ENCODE measurements at places on chromosomes 6 and 20.

DNA sequence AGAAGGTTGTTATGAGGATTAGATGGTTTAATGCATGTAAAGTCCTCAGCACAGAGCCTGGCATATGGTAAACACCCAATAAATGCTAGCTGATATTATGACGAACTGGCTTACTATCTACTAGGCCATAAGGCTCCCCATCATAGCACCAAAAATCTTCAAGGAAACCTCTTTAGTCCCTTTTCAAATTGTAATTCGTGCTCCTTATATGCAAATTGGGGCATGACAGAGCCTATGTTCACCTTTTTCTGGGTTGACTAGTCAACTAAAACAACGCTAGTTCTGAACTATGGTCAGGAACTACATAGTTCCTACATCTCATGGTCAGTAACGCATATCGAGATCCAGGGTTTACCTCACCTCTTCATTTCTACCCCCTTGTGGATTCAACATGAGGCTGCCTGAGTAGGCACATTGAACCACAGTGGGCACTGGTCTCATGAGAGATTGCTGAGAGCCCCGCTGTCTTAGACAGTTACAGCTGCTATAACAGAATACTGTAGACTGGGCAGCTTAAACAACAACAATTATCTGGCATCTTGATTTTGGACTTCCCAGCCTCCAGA is 97.2 kb upstream of the TNFAIP3 start:
- no peak for DNase-seq

DNA sequence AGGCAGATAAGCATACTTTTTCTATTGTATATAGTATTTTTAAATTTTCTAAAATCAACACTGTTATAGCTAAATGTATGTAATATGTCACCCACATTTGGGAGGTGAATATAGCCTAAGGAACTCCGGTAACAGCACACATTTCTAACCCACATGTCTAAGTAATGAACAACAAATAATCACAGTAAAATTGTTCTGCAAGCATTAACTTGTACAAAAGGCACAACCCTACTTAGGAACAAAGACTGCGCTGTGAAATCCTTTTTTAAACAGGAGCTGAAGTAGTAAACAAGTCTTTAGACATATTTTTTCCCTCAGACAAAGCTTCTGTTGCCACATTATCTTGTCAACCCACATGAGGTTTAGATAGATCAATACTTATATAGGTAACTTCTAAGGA is 872.4 kb upstream of the SLC35B3 start:
- DNase-seq = no peak

DNA sequence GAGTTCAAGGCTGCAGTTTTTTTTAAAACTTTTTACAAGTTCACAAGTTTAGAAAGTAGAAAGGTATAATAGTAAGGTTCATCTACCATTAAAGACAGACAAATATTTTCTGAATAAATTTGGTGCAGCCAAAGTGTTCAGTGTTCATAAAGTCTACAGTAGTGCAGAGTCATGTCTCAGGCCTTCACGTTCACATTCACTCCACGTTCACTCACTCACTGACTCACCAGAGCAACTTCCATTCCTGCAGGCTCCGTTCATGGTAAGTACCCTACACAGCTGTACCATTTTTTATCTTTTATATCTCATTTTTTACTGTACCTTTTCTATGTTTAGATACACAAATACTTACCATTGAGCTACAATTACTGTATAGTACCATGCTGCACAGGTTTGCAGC is 67.6 kb downstream of the B4GALT5 start:
- no peak for DNase-seq

DNA sequence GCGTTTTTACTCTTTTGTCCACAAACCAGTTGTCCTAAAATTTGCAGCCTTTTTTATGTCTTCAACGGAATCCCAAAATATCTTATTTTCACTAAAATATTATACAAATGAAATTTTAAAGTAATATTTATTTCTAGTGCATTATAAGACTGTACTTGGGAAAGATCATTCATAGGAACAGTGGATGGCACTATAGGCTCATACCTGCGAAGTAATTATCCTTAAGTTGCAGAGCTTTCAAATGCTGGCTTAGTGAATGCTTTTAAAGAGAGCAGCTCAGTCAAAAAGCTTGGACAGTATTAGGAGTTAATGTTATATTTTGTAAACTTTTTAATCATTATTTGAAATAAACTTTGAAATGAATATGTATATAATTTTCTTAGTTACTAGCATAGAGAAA is 254.9 kb downstream of the CDKAL1 start:
- no peak for DNase-seq

DNA sequence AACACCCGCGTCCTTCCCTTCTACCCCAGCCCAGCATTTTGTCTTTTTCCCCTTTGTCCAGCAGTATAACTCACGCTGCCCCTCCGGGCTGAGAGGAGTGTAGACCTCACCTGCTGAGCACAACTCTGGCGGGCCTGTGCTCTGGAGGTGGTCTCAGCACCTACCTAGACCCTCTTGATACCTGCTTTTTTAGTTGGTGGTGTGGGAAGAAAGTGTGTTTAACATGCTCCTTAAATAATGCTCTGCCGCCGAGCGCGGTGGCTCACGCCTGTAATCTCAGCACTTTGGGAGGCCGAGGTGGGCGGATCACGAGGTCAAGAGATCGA is 1.4 kb upstream of the TRIM26 start:
- DNase-seq = no peak

DNA sequence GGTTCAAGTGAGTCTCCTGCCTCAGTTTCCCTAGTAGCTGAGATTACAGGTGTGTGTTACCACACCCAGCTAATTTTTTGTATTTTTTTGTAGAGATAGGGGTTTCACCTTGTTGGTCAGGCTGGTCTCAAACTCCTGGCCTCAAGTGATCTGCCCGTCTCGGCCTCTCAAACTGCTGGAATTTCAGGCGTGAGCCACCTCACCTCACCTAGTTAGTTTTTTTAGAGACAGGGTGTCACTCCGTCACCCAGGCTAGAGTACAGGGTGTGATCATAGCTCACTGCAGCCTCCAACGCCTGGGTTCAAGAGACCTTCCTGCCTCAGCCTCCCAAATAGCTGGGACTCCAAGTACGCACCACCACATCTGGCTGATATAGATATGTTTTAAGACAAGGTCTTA is 22.9 kb downstream of the SYTL3 start:
- DNase-seq = no peak

- DNase-seq = no peak
Measured at GRCh38 chr6:116267836-116268588, 11.7 kb downstream of the TSPYL1 start.

- no peak for DNase-seq
Measured at GRCh38 chr20:12113468-12114371, 196.0 kb downstream of the BTBD3 start.

GRCh38 chr6:159919011-159919511 is 28.3 kb downstream of the MAS1 start:
- no peak for DNase-seq

DNA sequence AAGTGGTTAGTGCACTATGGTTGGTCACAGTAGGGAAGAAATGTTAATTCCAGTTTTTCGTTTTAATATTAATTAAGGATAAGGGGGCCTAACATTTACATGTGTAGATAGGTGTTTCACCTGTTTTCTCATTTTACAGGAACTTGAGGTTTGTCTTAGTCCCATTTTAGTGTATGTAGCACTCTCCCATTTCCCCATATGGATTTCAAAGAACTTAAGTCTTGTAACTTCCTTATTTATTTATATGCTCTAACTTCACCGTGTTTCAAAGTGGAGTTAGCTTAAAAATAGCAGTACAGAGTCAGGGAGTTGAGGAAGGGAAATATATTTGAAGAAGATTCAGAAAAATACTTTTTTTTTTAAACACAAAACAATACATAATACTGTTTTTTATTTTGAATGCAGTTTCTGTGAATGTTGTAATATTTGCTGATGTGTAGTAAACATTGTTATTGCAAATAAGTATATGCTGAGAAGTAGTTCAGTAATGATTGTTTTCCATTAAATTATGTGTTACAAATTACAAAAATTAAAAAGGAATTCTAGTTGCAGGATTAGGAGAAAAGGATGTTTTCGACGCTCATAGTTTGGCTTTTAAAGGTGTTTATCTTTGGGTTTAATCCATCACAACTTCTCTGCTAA is 3.5 kb downstream of the SCAF8 start:
- DNase-seq = no peak

DNA sequence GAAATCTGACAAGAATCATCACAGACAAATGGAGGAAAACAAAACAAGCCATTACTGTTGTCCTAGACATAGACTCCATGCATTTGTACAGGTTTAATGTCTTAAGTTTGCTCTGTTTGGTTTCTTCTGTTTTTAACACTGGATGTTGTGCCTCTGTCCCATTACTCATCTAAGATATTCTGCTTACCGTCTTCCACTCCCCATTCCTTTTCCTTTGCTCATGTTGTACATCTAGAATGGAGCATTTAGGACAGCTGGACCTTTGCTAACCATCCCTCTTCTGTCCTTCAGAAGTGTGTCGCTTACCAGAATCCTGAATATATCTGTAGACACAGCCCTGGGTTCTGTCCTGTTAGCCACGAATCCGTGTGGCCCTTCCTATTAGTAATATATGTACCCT is 35.2 kb downstream of the RAB22A start:
- DNase-seq = no peak

- DNase-seq = no peak
Measured at GRCh38 chr6:69980624-69981023, 114.3 kb downstream of the COL19A1 start.

DNA sequence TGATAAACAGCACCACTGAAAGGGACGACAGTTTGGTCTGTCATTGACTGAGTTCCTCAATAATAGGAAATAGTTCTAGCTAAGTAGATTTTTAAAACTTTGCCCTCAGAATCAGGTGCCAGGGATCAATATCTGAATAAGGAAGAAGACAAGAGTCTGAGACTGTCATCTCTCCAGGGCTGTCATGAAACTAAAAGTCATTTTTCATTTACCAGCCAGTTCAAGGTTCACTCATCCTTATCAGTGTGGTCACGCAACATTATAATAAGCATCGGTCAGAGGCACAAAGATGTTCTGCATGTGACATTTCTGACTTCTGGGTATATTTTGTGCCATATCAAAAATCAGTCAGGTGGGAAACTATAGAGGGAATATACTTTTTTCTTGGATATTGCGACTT is 52.5 kb upstream of the E2F3 start:
- no peak for DNase-seq

DNA sequence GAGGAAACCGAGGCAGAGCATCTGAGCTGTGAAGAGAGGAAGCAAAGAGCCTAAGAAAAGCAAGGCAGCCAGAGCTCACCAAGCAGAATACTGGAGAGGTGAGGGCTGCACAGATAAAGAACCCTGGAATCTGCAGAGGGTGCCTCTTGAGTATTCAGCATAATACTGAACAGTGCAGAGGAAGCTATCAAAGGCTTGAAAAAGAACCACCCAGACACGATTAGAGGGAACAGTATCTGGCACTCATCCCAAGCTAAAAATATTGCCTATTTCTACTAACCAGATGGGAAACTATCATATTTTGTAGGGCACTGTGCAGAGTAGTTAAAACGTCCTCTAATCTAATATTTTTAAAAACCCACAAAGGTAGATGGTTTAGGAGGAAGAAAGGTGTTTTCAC is 41.8 kb upstream of the OPRM1 start:
- no peak for DNase-seq

DNA sequence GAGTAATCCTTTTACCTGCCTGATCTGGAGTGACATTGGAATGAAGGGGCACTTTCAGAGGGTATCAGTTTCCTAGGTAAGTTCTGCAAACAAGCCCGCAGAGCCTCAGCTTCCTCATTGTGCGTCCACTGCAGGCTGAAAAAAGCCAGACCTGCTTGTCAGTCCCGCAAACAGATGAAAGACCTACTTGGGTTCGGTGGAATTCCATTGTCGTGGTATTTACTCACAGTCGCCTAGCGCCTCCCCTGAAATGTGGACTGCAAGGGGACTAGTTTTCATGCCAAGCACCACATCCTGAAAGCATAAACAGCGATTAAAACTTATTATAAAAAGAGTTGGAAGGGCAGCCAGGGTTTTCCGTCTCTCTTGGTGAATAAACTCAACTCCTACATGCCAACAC is 121.5 kb downstream of the PAX1 start:
- DNase-seq = no peak

DNA sequence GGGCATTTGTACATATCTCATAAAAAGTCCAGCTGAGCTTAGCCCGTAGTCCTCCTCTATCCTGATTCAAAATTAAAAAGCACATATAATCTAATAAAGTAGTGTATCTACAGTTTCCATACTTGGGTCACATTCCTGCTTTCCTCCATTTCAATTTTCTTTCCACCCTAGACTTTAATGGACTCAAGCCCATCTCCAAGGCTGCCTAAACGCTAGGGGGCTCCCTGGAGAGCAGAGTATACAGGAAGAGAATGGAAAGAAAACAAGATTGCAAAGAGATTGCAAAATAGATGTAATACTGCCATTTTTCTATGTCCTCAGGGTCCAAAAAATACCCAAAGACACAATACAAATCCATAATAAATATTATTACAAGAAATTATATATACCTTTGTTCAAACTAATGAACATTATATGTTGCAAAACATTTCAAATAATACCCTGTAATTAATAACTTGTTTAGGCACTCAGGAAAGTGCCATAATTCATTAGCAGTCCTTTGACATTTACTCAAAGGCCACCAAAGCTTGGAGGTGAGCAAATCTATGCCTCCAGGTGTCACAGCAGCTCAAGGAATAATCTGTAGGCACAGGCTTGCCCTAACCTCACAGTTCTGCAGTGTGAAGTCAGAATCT is 2.4 kb upstream of the MCM3 start:
- peak; percentile 80 for DNase-seq

DNA sequence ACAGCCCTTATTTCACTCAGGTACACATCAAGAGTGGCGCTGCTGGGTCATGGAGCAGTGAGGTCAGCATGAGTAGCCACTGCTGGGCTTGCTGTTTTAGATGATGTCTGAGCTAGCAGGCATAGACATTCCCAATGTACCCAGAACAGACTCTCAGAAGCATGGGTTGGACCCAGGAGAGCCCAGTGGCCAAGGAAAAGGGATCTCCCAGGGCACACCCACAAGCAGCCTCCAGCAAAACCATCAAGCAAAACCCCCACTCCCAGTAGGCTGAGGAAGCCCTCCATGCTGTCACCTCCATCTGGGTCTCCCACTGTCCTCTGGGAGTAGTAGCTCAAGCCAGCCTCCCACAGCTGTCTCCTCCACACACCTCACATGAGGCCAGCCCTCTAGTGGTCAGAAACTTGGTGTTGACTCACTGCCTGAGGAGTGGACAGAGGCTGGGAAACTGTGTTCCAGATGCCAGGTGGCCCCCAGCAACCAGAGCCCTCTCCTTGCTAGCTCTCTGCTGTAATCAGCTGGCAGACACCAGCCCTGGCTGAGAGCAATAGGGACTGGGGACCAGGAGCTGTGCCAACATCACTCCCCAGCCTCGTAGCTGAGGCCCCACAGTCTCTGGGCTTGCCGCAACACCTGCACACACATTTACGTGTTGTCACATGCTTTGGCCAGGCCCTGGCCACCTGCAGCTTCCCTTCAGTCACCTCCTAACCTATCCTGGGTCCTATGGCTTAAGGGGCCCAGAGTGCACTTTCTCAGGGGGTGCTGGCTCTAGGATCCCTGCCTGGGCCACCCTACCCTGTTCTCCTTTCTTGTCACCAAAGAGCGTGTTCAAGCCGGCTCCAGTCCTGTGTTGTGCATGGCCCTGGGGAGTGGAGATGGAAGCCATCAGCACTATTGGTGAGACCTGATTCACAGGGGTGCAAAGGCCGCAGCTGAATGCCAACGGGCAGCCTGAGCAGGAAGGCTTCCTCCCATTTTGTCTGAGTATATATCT is 1.9 kb upstream of the AP5S1 start:
- peak; percentile 79 for DNase-seq

GRCh38 chr6:134447883-134448387 is 130.0 kb upstream of the SGK1 start:
- no peak for DNase-seq

- DNase-seq = no peak
Measured at GRCh38 chr20:61932199-61932592, 133.5 kb downstream of the TAF4 start.

- DNase-seq = no peak
Measured at GRCh38 chr6:153489479-153489878, 358.4 kb upstream of the RGS17 start.

Measured in OCI-LY7 (cell line).